ENCODE measurements at places on chromosomes 6 and 20.

- DNase-seq, result no peak
Measured at GRCh38 chr6:91483415-91484105, 896.7 kb upstream of the MAP3K7 start.

DNA sequence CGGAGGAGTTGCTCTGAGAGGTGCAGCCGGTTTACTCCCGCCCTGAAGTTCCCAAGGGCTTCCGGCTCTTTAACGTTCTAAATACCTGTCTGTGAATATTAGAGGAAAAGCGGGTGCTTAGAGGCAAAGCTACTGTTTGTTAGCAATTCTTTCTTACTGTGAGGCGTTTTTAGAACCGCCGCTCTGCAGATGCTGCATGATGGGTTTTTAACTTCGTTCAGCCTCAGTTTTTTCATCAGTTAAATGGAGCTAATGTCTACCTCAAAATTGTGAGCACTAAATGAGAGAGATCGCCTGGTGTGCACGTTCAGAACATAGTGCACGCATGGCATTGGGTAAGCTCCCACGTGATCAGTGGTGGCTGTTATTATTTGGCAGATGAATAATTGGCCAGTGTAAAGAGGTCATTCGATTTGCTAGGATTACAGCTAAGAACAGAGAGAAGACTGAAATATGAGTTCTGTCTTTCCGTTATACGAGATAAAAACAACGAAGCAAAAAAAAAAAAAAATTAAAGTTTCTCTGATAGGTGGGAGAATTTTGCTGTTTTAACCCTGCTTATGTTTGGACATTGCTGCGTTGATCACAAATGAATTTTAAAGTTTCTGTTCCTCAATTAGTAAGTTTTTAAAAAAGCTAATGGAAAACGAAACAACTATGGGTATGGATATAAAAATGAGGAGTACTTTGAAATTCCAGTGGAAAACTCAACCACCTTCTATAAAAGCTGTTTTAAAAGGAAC is 660 bp upstream of the TFB1M start:
- DNase-seq, result no peak

GRCh38 chr6:35809809-35810208 is 4.7 kb downstream of the LHFPL5 start:
- DNase-seq, result no peak

DNA sequence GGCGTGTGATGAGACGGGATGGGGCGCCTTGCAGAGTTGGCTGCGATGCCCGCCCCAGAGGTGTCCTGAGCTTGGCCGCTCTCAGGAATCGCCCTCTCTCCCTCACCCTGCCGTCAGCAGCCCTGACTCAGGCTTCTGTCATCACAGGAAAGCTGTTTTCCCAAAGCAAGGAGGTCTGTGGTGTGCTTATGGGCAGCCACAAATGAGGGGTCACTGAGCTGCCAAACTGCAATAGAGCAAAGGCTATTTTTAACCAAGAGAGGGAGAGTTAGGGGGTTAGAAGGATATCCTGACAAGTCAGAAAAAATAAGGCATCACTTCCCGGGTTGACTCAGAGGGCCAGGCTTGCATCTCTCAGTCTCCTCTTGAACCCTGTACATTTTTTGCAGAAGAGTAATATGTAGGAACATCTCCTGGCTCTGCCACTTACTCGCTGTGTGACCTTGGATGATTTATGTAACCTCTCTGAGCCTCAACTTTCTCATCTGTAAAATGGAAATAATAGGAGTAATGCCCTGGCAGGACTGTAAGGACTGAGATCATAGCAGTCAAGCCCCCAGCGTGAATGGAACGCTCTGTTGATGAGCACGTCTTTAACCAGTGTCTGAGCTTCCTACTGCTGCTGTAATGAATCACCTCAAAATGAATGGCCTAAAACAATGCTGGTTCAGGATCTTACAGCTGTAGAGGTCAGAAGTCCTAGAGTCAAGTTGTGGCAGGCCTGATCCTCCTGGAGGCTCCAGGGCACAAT is 181.9 kb downstream of the NFATC2 start:
- no peak for DNase-seq

DNA sequence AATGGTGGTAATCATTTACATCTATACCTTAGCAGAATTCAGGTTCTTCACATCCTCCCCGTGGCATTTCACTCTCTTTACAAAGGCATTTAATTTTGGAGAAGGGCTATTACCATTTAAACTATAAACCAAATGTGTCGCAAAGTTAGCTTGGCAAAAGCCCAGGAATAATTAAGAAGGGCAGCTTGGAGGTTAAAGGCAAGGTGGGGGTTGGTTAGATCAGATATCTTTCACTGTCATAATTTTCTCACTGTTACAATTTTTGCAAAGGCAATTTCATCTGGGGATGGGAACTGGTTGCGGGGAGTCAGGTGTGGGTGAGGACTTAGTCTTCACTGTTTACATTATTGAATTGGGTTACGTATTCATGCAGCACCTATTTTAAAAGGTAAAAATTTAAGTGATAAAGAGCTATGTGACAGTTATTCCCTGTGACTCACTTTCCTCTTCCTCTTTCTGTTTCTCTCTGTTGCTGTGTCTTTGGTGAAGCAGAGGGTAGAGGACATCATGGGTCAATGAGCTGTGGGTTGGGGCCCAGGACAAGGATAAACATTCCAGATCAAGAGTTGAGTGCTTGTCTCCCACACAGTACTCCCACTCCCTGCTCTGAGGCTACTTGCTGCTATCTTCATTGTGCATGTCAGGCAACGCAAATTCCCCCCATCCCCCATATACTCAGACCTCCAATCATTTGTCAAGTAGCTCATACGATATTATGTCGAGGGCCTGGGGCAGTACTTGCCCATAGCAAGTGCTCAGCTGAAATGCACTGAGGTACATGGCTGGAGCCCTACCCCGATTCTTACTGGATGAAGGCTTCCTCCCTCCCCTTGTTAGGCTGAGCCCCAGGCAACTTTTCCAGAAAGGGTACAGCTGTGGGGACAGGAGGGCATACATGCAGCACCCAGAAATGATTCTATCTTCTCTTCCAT is 223.1 kb upstream of the MYLIP start:
- no peak for DNase-seq

DNA sequence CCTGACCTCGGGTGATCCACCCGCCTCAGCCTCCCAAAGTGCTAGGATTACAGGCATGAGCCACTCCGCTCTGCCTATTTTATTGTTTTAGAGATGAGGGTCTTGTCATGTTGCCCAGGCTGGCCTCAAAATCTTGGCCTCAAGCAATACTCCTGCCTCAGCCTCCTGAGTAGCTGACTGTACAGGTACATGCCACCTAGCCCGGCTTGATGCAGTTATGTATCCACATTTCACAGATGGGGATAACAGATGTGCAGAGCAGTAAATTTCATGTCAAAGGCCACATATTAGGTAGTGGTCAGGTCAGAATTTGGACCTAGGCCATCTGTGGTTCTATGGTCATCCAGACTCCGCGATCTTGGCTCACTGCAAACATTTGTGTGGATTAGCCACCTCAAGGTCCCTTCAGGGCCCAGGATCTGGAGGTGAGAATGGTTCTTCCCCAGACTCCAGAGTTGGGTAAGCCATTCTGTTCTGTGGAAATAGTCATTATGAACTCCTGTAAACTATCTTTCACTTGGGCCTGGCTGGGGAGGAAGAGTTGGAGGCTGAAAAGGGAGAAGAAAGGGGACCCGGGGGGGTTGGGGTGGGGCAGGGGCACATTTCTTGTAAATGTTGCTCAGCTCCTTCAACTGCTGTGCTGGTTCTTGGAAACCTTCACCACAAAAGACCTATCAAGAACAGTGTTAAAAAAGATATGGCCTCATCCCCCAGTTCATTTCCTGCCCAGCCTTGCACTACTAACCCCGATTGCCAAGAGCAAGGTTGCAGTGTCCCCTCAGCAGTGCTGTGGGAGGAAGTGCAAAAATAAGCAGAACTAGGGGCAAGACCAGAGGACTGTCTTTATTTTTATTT is 13.0 kb downstream of the PIM1 start:
- DNase-seq, result no peak

DNA sequence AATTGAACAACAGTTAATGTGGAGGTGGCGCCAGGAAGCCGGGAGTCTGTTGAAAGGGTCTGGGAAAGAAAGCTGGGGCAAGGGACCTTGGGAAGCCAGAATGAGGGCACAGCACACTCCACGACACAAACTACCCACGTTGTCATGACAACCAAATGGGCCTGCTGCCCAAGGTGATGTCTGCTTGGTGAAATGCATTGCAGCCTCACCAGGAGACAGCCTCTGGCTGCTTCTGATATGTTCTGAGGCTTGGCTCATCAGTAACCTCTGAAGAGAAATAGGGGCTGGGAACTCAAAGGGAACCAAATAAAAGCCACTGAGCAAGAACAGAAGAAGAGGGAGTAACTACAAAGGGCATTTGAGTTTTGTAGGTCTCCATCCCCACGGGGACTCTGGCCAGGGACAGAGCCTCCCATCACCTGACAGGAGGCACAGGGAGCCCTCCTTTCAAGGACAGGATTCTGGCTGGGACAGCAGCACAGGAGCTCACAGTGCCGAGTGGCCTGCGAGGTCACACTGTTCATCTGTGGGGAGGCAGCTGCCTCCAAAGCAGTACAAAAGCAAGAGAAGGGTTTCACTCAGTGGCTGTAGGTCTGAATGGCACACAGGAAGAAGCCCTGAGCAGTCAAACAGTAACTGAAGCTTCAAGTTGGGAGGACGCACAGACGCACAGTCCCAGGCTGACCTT is 44.6 kb upstream of the KCNK16 start:
- DNase-seq, result no peak

DNA sequence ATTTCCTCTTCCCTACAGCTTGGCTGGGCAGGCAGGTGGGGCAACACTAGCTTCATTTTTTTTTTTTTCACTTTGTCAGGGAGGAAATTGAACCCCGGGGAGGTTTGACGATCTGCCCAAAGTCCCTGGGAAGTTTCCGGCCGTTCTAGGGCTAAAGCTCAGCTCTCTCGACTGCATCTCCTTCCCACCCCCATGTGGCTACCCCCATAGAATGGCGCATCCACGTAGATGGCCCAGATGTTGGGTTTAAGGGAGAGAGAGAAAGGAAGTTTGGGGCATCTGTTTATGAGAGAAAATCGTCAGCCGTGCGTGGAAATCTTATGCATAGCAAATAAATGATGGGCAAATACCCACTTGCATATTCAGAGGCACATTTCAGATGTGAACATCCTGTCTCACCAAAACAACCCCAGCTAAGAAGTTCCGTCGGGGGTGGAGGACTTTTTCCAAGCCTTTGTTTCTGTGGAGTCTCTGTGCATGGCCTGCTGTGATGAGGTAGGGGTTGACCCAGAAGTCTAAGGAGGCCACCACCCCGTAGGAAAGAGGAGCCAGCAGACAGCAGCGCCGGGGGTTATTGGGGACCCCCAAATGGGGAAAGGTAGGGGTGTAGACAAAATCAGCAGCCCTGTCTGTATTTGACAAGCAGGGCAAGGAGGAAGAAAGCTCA is 40.5 kb upstream of the ZNF831 start:
- no peak for DNase-seq

DNA sequence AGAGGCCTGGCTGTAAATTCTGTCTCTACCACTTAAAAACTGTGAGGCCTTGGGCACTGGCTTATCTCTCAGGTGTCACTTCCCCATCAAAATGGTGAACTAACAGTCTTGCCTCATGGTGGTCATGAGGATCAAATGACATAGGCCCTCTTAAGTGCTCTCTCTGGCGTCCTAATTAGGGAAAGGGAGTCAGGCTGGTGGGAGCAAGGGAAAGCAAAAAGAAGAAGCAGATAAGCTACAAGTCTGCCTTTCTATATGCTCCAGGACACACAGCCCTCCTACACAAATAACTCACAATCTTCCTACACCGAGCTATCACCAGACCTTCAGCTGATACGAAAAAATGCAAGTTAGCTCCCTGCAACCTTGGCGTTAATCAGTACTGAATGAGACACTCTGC is 19.5 kb upstream of the SLC22A16 start:
- no peak for DNase-seq
